ENCODE measurements at places on chromosomes 6 and 20.

GRCh38 chr20:3330046-3330741, 77.3 kb downstream of the DNAAF9 start:
- DNase-seq: no peak

DNA sequence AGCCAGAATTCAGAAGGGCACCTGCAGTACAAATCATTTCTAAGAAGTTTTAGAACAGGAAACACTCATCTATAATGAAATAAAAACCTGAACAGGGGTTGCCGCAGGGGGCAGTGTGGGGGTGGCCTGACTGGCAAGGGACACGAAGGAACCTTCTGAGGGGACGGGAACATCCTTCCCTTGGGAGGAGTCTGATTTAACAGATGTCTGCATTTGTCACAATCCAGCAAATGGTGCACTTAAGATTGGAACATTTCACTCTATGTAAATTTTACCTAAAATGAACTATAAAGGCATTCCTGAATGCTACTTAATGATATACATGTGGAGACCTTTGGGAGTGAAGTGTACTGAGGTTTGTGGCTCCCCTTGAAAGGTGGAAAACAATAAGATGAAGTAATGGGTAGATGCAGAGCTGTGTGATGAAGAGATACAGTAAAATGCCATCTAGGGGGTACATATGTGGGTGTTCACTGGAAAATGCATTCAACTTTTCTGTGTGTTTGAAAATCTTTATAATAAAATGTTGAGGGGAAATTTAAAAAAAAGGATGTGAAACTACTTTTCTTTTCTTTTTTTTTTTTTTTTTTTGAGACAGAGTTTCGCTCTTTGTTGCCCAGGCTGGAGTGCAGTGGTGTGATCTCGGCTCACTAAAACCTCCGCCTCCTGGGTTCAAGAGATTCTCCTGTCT, 89.5 kb downstream of the SNX5 start:
- no peak for DNase-seq

GRCh38 chr20:23753194-23753548, 2.4 kb upstream of the CST1 start:
- no peak for DNase-seq

GRCh38 chr6:13250703-13251102, 77.6 kb downstream of the TBC1D7 start:
- DNase-seq: no peak

GRCh38 chr6:151018046-151018445, 152.5 kb downstream of the MTHFD1L start:
- DNase-seq: no peak

GRCh38 chr6:15255481-15255880, 9.6 kb downstream of the JARID2 start:
- no peak for DNase-seq

GRCh38 chr20:35600176-35600992, 15.2 kb upstream of the SPAG4 start:
- DNase-seq: no peak

- DNase-seq: no peak
Observed at GRCh38 chr6:157613011-157613522, 210.0 kb upstream of the SNX9 start.

DNA sequence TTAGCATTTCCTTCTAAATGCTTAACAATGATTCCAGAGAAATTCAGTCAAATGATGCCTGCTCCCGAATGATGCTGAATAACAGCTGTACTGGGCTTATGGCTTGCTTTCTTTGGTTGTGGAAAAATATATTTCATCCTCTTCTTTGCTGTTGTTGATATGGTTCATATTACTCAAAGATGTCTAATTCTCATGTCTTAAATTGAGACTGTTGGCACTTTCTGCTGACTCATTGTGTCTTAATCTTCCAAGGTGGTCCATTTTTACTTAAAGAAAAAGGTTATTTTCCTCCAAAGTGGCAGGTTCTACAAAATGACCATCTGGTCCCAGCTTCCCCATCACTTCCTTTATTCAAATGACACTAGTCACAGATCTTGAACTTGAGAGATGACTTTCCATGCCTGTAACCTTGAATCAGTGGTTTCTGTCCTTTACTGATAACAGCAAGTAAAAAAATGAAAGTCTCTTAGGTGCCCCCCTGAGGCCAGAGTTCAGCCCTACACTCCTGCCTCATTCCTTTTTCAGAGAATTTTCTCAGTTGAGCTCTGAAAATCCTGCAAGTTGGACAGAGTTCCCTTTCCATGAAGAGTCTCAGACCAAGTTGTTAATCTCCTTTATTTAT, 6.9 kb downstream of the SNAP25 start:
- DNase-seq: no peak

GRCh38 chr6:107770541-107770940, 53.6 kb downstream of the SCML4 start:
- DNase-seq: no peak

GRCh38 chr6:130647246-130647645, 180.0 kb upstream of the SMLR1 start:
- DNase-seq: no peak

- DNase-seq: no peak
Observed at GRCh38 chr6:19873031-19873430, 35.9 kb downstream of the ID4 start.

DNA sequence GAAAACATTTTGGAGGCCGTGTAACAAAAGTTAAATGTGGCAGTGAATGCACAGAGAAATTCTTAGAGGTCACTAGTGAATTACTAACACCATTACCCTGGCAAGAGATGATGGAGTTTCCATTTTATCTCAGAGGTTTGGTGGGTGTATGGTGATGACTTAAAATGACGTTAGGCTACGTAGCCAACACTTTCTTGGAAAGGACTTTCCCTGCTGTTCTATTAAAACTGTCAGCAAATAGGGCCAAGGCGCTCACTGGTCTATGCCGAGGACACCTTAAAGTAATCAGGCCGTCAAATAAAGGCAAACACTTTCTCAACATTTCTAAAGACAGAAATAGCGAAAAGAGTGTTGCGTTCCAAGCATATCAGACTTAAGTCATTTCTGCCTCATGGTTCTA, 160.8 kb downstream of the GMPR start:
- DNase-seq: no peak

- peak; percentile 6 for DNase-seq
Observed at GRCh38 chr6:63529498-63529897, 42.8 kb upstream of the LOC128125822 start.

DNA sequence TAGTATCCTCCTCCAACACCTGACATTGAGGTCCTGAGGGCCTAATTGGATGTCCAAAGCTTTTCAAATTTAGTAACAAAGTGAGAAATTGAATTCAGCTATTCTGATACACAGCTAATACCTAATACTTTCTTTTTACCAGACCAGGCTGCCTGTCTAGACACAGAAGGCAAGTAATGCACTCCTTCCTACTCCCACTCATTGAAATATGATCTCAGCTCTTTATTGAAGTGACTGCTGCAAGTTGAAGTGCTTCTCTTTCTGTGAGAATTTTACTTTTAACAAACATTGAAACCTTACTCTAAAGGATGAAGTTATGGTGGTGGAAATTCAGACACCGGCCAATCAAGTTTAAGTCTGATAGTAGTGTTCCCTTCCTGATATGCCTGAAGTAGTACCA, 90.8 kb upstream of the OGFRL1 start:
- no peak for DNase-seq

DNA sequence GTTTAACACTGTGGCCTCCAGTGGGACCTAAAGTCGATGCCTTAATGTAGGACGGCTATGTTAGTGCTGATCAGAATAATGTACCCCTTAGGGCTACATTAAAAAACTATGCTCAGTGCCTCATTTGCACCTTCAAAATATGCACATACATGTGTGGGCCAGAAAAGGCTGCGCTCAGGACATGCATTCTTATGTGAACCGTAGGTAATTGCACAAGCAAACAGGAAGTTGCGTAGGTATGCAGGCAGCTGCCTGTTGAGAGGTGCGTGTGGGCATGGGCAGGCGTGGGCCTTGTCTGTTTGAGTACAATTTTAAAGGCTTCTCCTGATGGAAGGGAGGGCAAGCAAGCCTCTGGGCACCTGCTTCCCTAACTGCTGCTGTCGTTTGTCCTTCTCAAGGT, 116.2 kb upstream of the JAG1 start:
- no peak for DNase-seq
